Hematopoietic multipotent progenitor cell treated with erythropoietin and hydrocortisone succinate and interleukin-3 and kit ligand, for 4 days (in vitro differentiated cells): ENCODE measurements at places on chromosomes 2 and 18.

- DNase-seq, result peak; percentile 82
Measured at GRCh38 chr2:128215897-128216642, 102.6 kb downstream of the HS6ST1 start.

- peak; percentile 2 for DNase-seq
Measured at GRCh38 chr2:206462240-206462854, 19.0 kb downstream of the ADAM23 start.

- no peak for DNase-seq
Measured at GRCh38 chr2:105631922-105632321, 112.8 kb upstream of the NCK2 start.

DNA sequence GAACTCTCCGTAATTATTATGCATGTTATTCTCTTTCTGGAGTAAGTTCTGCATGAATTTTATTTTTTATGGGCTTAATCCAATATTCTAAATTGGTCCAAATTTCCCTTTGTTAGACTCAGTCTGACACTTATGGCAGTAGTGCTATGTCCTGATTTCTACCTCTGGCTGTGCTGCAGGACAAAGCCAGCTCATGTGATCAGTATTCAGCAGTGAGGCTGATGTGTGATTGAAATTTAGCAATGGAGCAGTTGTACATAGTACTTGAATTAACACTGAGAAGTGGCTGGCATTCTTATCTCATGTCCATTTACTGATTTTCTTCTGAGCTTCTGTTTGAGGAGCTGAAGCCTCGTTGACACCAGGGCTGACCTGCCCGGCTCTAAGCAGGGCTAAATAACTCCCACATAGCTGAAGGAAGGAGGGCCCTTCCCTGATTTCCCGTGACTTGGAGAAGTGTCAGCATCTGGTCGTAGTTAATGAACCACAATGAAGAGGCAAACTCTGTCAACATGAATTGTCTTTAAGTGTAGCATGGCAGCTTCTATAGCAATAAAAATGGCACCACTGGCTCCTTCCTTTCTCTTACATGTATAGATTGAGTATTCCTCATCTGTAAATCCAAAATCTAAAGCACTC, 159.0 kb upstream of the RASGRP3 start:
- no peak for DNase-seq

GRCh38 chr2:235911633-235912233, 256.5 kb downstream of the GBX2 start:
- DNase-seq, result no peak

- no peak for DNase-seq
Measured at GRCh38 chr2:36823862-36824261, 127.4 kb downstream of the VIT start.

GRCh38 chr2:85255456-85255812, 72.4 kb downstream of the TGOLN2 start:
- DNase-seq, result no peak

- DNase-seq, result no peak
Measured at GRCh38 chr2:138071720-138072719, 107.7 kb downstream of the HNMT start.

DNA sequence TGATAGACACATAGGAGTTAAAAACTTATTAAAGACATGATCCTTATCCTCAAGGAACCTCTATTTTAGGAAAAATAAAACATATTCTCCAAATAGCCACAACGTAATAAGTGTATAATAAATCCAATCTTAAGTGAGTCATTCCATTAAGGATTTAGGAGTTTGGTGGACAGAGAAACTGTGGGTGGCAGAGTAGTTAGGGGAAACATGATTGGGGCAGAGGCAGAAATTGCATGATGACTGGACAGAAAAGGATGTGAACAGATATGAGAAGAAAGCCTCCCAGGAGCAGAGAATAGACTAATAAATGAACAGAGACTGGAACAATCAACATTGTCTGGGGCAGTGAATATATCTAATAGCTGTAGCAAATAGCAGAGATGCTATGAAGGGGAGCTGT, 48.1 kb upstream of the SIGLEC15 start:
- DNase-seq, result no peak

GRCh38 chr2:162926501-162926900, 87.9 kb upstream of the KCNH7 start:
- DNase-seq, result no peak
